Activated T-cell treated with anti-CD3 and anti-CD28 coated beads, Interleukin-2, amount 50 U/mL, for 24 hours (primary cell): ENCODE measurements at places on chromosomes 16 and 17.

DNA sequence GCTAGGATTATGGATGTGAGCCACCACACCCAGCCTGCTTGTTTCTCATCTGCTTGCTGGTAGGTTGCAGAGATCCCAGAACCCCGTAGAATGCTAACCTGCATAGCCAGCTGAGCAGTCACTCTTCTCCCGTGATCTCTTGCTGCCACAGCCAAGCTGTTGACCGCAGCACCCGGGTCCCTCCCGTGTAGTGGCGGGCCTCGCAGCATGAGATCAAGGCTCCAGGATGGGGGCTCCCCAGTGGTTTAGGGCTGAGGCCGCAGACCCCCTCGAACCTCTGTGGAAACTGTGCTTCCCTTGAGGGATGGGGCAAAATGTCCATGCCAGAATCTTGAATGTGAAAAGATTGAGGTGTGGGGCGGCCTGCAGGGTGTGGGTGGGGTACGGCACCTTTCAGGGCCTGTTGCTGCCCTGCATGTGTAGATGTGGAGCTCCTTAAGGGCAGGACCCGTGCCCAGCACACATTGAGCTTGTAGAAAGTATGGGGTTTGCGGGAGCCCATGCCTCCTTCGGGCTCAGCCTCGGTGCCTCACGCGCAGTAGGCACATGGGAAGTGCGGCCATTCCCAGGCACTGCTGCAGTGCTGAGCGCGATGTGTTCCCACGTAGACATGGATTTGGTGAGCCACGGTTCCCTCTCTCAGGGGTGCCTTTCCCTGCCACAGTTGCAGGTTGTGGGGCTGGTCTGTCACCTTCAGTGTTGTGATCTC is 99.9 kb downstream of the BANP start:
- no peak for DNase-seq

DNA sequence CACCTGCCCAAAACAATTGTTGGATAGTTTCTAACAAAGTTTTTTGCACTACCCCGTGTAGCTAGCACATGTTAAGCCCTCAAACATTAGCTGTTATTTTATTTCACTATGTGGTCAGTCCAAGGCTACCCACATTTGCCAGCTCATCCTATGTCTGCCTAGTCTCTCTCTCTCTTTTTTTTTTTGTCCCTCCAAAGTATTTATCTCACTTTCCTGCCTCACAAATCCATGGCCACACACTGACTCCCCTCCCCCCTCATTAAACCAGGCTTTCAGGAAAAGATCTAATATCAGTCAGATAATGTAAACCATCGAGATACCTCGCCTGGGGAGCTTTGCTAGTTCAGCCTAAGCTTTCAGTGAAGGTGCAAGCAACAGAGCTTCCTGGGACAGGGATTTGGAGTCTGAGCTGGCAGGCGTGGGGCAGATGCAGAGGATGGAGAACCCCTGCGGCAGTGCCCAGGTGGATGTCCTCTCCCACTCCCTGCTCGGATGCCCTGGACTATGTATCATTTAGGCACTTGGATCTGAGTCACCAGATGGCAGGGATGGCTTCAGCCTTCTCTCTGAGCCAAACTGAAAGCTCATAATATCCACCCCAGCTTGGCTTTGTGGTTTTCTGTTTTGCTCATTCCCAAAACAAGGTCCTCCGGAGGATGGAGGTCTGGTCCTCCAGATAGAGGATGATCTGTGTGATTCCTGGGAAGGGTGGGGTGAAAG is 73.7 kb upstream of the FOXF1 start:
- no peak for DNase-seq

DNA sequence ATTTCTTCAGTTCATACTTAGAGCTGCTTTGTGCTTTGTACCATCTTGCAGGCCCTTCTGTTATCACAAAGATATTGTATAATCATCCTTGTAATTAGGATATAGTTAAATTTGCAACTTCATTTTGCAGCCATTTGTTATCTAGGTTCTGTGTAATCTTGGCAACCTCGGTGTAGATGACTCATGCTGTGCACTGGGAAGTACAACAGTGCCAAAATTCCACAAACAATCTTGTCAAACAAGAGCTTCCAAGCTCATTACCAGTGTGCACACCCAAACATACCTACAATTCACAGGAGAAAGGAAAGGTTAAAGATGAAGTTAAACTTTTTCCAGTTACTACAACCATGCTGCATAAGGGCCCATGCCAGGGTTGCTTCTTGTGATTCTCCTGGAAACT is 1231.8 kb downstream of the CDH11 start:
- DNase-seq = no peak

GRCh38 chr17:80927791-80928216 is 63.8 kb upstream of the CHMP6 start:
- DNase-seq = no peak

GRCh38 chr17:74995847-74996246 is 8.4 kb downstream of the CDR2L start:
- DNase-seq = no peak

DNA sequence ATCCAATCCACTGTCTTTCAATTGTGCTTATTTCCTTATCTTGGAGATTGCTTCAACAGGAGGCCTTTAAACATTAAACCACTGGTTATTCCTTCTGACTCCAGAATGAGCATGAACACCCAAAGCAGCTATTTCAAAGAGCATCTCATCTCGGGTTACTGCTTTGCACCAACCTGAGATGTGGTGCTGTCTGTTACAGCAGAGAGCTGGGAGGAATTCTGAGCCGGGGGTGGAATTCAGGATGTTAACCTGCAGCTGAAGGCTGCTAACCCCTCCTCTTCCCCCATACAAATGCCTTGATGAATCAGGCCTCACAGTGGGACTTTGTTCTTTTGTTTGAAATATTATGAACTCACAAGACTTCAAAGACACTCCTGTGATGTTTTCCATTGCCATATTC is 113.1 kb downstream of the SHISA9 start:
- DNase-seq = no peak

DNA sequence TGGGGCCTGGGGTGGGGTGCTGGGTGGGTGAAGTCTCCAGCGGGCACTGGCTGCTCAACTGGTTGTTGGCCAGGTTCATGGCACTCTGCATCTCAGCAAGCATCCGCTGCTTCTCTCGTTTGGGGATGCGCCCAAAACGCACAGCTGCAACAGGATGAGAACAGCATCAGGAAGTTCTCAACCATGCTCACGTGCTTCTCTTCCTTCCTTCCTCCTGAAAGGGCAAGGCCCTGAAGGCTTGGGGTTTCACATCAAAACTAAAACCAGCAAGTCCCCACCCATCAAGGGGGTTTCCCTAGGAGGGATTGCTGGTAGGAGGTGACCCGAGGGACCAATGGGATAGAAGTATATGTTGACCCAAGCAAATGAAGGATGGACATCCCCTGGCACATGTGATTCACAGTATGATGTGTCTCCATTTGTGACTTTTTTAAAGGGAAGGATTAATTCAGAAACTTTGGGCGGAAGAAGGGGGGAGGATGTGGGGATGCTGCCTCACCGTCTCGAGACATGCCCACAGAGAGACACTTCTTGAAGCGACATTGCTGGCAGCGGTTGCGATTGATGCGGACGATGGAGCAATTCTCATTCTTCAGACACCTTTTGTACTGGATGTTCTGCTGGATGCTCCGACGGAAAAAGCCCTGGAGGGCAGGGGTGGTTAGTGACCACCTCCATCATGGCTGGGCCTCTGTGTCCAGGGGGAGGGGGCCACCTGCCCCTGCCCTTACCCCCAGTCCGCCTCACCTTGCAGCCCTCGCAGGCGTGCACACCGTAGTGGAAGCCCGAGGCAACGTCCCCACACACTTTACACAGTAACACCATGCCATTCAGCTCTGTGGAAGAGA is 4.2 kb downstream of the NR1D1 start:
- peak; percentile 76 for DNase-seq

- no peak for DNase-seq
Measured at GRCh38 chr17:44314031-44314430, 5.6 kb downstream of the RUNDC3A start.

DNA sequence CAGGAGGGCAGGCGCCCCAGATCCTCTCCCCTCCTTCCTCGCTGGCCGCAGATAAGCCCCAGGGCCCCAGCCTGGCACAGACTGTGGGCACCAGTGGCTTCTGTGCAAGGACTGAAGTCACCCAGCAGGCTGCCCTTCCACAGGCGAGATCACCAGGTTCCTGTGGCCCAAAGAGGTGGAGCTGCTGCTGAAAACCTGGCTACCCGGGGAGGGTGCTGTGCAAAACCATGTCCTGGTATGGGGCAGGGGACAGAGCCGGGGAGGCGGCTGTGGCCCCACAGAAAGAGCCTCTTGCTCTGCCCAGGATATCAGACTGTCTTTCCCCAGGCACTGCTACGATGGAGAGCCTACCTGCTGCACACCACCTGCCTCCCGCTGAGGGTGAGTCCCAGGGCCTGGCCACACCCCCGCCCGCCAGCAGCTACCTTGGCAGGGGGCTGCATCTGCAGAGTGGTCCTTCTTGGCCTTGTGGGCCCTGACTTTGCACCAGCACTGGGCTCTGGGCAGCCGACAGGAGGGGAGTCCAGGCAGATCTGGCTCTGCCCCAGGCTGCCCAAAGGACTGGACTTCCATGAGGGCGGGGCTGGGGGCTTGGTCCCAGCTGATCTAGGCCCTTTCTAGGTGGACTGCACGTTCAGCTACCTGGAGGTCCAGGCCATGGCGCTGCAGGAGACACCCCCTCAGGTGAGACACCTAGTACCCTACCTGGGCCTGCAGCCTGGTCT is 615 bp downstream of the CARMIL2 start:
- DNase-seq = no peak

DNA sequence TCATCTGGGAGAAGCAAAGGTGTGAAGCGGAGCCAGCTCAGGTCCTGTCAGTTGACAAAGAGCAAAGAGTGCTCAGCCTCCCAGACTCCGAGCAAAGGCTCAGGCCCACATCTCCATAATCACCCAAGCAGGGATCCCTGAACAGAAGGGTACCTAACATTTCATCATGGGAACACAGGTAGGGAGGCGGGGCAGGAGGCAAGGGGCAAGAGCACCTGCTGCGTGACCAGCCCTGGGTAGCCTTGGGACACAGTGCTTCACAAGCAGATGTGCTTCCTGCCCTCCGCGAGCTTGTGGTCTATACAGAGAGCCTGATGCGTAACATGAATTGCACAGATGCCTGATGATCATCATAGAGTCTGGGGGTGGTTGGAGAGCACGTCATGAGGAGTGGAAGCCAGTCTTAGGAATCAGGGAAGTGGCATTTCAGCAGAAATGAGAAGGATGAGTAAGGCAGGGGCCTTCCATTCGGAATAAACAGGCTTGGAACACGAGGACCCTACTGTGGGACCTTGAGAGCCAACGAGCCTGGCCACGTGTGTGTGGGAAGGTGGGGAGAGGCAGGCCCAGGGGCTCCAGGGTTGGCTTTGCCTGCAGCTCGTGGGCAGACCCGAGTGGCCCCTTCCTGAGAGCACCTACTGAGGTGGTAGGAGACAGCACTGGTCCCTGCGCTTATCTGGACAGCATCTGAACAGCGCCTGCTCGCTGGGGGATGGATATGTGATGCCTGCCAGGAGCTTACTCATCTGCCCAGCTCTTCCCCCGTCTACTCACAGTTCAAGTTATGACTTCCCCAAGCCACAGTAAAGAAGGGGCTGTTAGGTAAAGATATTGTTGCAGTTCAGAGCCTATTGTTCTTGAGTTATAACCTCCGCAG is 125.8 kb downstream of the CCDC182 start:
- no peak for DNase-seq

DNA sequence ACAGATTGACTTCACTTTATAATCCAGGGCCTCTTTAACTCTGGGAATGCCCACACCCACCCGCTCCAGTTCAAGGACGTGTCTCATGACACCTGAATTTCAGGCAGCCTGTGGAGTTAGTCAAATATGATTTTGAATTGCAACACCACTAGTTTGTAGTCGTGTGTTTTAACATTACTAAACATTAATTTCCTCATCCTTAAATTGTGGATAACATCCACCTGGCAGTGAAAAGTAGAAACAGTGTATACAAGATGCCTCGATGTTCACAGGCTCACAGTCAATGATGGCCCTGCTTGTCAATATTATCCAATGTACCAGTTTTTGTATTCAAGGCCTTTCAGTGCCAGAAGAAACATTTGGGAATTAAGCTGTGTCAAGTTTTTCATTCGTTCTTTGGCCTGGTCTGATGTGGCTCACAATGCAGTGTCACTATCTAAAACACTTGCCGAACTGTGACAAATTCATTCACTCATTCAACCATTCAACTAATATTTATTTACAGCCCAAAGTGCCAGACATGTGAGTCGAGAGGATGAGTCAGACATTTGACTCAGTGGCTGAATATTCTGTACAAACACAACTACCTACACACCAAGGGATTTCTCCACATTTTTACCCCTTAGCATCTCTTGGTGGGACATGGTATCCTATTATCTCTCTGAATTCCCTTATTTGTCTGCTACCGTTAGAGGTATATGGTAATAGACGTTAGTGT is 1.4 kb downstream of the MEIOB start:
- DNase-seq = no peak

DNA sequence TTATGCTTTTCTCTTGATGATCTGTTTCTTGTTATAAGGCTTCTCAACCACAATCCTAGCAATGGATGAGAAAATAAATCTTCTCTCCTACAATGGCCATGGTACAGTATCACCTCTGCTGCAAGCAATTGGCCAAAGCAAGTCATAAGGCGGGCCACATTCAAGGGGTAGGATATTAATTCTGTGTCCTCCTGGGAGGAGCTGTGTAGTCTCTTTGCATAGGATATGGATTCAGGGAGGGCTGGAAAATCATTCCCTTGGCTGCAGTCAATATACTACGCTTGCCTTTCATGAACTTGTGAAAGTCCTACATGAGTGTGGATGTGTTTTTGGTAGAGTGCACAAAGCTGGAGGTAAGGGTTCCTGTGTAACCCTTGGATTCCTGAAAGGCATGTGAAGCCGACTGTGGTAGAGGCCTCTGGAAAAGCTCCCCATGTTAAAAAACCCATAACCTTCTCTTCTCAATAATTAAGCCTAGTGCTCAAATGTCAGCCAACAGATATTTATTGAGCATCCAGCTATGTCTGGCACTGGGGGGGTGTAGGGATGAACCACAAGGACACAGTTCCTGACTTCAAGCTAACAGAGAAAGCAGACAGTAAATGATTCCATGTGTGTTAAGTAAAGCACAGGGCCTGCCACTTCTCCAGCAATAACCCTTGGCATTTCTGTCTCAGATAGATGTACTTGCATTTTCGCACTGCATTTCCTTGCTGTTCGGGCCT is 147.6 kb upstream of the HS3ST3A1 start:
- no peak for DNase-seq

DNA sequence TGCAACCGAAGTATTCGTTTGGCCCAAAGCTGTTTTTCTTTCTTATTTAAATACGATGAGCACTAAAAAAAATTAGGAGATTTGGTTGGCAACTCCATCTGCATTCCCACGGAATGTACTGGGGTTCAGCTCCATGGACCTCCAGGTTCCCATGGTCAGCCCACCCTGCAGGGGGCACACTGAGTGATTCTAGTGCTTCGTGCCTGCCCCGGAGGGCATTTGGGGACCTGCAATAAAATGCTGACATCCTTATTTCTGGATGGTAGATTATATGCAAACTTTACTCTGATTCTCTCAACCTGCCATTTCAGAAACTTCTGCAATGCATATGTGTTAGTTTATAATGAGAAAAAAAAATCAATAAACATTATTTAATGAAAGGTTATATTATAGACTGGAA is 339.4 kb downstream of the XYLT1 start:
- DNase-seq = no peak
